ENCODE measurements at places on chromosomes 16 and 17. TPM values are rescaled to one million over a fixed set of nuclear protein-coding genes. Genes with fewer than 3 reads are reported as not detected.

The KRTAP16-1 gene
- total RNA-seq: not detected

The MYH3 gene
- 2.8 TPM for total RNA-seq

The CXCL16 gene
- 92.1 TPM for total RNA-seq

The CSF3 gene
- total RNA-seq: 51.8 TPM

The CBX4 gene
- 16.6 TPM for total RNA-seq

The IL21R gene
- 0.19 TPM for total RNA-seq

The PLXDC1 gene
- 21.6 TPM for total RNA-seq

The FBXO39 gene
- 1.0 TPM for total RNA-seq

The NSMCE1 gene
- total RNA-seq: 30.3 TPM

DNA sequence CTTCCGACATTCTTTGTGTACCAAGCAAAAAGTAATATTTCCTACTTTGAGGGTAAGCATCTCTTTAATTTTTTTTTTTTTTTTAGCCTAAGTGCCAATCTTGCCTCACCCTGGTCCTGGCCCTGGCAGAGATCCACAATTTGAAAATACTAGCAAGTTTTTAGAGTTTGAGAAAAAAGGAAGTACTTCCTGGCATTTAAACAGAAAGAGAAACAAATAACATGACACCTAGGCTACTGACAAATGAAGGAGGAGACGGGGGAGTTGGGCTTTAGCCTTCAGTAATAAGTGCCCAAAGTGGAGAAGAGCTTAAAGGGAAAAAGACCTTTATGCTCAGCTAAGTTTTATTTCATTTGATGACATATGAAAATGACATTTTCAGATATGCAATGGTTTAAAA, 92.8 kb downstream of the HS3ST3A1 start:
- DNase-seq: no peak

DNA sequence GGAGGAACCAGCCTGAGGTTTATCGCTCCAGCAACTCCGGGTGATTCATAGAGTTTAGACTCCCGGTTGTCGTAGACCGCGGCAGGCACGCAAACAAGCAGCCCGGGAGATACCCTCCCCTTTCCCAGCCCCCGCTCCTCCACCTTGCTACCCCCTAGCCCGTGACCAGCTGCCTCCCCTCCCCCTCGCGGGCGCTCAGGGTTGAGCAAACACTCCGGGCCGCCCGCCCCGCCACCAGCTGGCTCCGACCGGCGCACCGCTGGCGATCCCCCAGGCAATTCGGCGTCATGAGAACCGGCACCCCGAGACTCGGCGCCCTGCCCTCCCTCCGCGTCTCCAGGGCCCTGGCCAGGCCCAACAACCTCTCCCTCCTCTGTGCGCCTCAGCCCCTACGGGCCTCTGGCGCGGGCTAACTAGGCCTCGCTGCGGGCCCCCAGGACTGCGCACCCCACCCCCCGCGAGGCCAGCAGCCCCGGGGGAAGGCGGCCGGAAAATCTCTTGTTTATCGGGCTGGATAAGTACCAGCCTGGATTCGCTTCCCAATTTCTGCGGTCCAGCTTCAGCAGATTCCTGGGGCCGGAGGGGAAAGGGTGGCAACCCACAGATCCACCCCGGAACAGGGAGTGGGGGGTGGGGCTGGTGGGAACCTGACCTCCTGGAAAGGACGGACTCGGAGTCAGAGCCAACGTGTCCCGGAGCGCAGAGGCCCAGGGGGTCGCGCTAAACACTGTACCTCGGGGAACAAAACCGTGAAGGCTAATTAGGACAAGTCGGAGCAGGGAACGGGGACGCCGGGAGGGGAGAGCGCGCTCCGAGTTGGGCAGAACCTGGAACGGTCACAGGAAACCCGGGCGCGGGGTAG, 951 bp upstream of the GPRC5C start:
- no peak for DNase-seq

DNA sequence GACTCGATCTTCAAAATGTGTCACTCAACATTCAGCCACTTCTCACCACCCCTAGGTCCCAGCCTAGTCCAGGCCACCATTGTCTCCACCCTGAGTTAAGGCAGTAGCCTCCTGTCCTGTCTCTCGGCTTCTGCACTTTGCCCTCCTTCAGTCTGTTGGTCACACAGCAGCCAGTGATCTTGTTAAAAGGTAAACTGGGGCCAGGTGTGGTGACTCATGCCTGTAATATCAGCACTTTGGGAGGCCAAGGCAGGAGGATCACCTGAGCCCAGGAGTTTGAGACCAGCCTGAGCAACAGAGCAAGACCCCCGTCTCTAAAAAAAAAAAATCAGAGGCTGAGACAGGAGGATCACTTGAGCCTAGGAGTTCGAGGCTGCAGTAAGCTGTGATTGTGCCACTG, 25.8 kb downstream of the WWP2 start:
- DNase-seq: no peak

- DNase-seq: no peak
Observed at GRCh38 chr17:42103221-42103954, 5.1 kb upstream of the ZNF385C start.

DNA sequence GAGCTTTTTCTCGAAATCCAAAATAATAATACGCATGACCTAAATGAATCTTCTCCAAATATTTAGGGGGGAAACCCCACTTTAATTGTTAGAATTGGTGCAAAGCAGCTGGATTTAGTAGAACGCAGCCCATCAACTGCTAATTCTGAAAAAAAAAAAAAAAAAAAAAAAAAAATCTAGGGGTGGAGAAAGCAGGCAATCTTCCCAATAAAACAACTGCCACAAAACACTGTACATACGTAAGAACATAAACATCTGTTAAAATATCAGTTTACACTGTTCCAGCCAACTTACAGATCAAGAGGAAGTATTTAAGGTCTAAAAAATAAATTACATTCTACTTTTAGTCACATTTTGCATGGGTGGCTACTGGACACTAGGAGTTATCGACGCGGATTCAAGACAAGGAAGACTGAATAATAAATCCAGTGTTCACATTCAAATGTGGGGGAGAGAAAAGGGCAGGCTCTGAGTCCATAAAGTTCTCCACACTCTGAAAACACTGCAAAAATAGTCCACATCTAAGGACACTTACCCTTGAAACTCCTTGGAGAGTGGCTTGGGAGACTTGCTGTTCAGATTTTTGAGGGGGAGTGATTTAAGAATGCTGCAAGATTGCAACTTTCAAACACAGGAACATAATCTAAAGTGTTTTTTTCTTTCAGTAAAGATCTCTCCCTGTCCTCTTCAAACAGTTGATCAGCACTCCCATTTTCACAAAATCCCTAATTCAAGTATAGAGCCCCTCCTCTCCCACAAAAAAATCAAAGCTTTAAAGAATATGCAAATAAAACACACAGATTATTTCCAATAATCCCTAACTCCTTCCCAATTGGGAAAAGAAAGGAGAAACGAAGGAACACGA, 1.3 kb downstream of the APPBP2 start:
- no peak for DNase-seq

- DNase-seq: no peak
Observed at GRCh38 chr17:19387921-19388521, 1.0 kb upstream of the MFAP4 start.

DNA sequence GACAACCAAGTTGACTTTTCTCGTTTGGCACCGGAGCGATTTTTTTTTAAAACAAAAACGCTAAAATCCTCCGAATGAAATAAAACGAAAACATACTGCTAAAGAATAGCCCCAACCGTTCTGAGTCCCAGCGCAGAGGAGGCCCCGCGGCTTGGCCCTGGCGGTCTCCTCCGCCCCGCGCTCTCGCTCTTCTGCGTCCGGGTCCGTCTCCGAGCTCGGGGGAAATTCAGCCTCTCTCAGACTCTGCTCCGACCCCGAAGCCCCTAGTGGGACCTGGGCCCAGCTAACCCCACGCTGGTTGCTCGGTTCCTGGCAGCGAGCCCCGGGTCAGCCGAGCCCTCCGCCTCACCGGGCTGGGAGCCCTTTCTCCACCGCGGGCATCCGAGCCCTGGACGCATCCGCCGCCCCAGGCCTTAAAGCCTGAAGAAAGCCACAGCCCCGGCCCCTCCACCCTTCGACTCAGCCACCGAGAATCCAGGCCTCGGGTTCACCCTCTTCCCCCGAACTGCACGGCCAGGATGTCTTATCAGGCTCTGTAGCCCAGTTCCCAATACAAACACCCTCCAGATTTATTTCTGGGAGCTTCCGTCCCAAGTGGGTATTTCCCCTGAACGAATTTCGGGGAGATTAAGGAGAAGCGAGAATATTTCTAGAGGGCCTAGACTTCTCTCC, 1.2 kb downstream of the TBX2 start:
- no peak for DNase-seq

DNA sequence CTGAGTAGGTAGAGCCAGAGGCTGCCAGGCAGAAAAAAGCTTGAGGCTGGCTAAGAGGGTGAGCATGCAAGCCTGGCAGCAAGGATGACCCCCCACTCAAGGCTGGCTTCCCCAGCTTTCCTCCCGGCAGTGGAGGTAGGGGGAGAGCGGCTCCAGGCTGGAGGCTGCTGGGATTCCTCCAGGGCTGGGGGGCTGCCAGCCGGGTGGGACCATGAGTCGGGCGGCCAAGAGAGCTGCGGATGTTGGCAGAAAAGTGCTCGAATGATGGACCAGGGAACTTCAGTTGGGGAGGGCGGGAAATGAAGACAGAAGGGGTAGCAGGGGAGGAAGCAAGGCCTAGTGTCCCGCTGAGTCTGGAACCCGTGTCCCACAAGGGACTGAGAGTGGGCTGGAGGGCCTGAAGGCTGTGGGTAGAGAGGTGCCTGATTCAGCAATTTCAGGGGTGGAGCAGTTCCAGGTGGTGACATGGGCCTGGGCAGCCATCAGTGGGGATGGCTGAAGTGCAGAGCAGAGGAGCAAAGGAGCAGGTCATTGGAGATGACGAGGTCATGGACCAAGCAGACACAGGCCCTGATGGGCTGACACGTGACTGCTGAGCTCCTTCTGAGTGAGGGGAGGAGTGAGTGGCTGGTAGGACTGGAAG, 20.3 kb downstream of the HSD11B2 start:
- DNase-seq: no peak

DNA sequence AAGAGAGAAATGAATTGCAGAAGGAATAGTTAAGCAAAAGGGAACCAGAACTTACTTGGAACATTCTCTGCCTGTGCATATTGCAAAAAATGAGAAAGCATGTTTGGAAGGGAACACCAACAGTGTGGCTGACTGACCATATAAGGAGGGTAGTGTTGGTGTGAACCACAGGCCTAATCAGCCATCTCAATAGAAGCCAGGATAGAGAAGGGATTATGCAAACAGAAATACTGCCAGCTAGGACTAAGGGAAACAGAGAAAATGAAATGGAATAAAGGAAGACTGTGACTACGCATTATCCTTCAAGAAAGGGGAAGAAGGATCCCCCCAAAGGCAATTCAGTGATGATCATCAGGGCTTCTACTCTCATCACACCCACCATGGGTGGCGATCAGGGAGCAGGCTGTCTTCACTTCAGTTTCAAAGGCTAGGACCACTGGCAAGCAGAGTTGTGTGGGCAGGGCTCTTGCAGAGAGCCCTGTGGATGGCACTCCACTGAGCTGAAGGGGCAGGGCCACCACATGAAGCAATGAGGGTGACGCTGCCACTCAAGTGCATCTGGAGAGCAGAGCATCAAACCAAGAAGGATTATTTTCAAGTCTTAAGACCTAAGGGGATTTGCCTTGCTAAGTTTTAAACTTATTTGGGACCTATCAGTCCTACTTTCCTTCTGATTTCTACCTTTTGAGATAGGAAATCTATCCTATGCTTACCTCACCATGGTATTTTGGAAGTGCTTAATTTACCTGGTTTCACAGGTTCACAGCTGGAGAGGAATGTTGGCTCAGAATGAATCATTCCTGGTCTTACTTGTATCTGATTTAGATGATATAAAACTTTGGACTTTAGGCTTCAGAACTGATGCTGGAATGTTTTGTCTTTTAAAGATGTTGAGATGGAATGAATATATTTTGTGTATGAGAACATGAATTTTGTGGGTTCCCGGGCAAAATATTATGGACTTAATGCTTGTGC, 140.5 kb downstream of the SSH2 start:
- no peak for DNase-seq

DNA sequence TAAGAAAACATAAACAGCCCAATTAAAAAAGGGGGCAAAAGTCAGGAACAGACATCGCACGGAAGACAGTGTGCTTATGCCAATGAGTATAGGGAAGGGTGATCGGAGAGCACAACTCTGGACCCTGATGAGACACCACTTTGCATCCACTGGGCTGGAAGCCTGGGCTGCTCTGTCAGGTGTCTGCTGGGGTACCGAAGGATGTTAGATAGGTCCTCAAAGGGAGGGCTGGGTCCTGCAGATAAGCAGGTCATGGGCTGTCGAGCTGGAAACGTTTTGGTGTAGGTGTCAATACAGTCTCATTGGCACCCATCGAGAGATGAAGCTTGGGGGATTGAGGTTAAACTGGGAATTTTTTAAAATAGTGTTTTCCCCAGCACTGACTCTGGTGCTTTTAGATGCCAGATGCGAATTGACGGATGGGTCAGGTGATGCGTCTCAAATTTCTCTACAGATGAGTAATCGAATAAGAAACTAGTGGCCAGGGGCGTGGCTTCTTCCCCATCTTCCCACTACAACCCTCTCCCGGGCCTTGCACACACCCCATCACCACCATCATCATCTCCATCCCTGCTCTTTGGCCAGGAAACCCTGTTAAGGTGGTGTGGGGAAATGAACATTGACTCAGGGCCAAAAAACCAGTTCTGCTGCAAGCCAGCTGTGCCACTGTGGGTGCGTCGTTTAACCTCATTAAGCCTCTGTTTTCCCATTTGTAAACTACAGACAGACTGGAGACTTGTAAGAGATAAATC, 47.8 kb upstream of the IRF8 start:
- no peak for DNase-seq

GRCh38 chr16:66511602-66512271, 38.2 kb downstream of the TK2 start:
- no peak for DNase-seq

GRCh38 chr17:20189979-20190378, 180.8 kb downstream of the SPECC1 start:
- no peak for DNase-seq

GRCh38 chr17:58083491-58084316, 485 bp downstream of the DYNLL2 start:
- no peak for DNase-seq

- DNase-seq: no peak
Observed at GRCh38 chr16:3576211-3576610, 992 bp downstream of the NLRC3 start.
